ENCODE measurements at places on chromosomes 3 and 15.
A peak's percentile ranks its signal among the peaks of the same experiment; 100 is the strongest.

- peak; percentile 69 for DNase-seq
Measured at GRCh38 chr3:62318752-62319569, 54.4 kb downstream of the FEZF2 start.

- no peak for DNase-seq
Measured at GRCh38 chr15:44458429-44458828, 31.0 kb downstream of the CTDSPL2 start.

DNA sequence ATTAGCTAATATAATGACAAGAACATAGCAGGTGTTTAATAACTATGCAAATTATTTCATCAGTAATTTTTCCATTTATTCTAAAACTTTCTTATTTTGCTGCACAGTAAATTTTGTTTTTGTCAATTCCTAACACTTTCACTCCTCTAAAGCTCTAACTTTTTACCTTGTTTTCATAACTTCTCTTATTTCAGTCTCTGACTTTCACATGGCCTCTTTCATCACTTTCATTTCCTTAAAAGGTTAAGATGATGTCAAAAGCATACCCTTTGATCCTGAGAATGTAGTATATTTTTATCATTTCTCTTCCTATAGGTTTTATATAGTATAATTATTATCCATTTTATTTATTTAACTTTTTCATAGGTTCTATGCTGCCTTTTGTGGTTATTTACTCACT, 1325.8 kb upstream of the ALCAM start:
- DNase-seq: no peak

DNA sequence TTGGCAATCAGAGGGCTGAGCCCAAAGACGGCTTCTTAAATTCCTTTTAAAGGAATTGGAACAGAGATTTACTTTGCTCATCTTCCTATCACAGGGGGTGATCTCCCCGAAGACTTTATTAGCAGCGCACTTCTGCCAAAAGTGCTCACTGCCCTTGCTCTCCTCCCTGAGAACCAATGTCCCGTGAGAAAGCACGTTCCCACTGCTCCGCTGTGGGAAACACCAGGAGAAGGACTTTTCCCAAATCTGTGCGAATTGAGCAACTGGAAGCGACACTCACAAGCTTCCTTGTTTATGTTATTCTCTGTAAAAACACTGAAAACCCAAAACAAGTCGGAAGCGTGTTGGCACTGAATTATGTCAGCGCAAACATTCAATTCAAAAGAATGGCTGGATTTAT, 670.8 kb upstream of the NR2F2 start:
- no peak for DNase-seq

- peak; percentile 62 for DNase-seq
Measured at GRCh38 chr15:78422571-78423340, 15.3 kb upstream of the IREB2 start.
